ENCODE measurements at places on chromosomes 6 and 20.

- DNase-seq, result no peak
Measured at GRCh38 chr20:59733351-59733750, 129.0 kb downstream of the PHACTR3 start.

DNA sequence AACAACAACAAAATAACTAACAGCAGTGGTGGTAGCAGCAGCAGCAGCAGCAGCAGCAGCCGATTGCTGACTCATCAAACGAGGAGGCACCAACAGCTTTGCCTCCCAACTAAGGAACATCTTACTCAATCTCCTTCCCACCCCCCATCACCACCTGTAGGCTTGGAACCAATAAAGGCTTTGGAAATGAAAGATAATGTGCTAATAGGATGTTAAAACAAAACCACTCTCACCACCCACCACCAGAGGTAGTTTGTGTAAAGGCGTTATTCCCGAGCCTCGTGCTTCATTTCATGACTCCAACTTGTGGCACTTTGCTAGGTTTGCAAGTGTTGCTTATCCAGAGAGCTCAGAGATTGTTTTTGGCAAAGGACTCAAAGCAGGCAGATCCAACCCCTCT lies 346.5 kb downstream of the CD83 start:
- DNase-seq, result no peak

GRCh38 chr20:41697861-41698559 lies 79.8 kb upstream of the CHD6 start:
- DNase-seq, result peak; percentile 70

- DNase-seq, result no peak
Measured at GRCh38 chr6:42942444-42942843, 13.2 kb downstream of the CNPY3 start.

DNA sequence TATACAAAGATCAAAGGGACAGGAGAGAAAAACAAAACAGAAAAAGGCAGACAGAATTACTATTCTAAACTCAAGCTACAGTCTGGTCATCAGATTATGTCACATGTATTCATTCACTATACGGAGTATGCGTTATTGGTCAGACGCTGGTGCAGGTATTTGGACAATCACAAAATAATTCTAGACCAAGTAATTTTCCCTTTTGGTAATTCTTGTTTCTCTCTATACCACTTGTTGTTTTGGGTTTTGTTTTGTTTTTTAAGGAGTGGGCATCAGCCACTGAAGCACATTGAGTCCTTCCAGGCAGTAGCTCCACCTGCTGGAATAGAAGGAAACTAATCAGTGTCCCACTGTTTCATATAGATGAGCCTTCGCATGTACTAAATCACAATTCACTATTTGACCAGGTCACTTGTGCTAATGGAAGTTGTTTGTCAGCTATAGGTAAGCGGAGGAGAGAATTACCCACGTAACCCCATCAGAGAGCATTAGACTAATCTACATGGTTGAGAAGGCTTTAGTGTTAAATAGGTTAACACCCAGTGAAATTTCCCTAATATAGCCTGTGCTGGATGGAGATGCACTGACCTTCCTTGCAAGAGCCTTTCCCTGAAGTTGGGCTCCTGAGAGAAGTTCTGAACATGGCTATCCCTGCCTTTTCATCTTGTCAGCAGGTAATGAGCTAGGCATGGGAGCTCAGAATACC lies 77.9 kb downstream of the TNFAIP3 start:
- DNase-seq, result peak; percentile 48

GRCh38 chr6:163857421-163857820 lies 442.9 kb downstream of the QKI start:
- no peak for DNase-seq

GRCh38 chr20:52754366-52754765 lies 217.8 kb upstream of the TSHZ2 start:
- no peak for DNase-seq

DNA sequence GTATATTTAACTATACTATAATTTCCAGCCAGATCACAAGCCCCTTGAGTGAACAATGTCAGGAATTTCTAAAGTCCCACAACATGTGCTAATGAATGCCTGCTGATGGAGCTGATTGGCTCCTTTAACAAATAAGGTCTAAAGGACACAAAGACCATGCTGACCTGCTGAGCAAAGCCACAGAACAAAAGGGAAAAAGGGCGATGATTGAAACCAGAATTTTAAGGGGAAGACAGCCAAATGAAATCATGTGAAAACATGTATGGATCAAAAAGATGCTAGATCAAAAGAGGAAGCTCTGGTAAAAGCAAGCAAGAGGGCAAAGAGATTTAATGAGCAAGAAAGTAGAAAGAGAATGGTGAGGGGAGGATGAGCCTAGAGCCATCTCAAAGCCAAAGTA lies 105.6 kb downstream of the DCDC2 start:
- no peak for DNase-seq

DNA sequence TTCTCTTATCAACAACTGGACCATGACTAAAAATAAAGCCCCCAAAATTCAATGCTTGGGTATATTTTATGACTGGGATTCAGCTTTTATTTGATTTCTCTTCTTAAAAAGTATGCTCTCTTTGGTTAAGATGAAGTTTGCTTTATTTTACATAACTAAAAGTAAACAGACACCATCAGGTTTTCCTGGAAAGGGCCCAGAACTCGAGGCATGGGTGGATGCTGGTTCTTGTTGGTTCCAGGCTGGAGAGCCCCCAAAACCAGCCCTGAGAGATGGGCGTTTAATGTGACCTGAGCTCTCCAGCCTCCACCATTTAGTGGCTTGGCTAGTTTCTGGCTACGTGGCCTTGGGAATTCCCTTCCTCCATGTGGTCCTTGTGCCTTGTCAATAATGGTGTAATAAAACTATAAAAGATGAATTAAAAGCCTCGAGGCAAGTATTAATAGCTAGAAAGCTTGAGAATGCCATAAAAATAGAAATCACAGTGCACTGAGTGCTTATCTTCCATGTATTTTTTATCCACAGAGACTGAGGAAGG lies 34.1 kb downstream of the BANF2 start:
- DNase-seq, result no peak

DNA sequence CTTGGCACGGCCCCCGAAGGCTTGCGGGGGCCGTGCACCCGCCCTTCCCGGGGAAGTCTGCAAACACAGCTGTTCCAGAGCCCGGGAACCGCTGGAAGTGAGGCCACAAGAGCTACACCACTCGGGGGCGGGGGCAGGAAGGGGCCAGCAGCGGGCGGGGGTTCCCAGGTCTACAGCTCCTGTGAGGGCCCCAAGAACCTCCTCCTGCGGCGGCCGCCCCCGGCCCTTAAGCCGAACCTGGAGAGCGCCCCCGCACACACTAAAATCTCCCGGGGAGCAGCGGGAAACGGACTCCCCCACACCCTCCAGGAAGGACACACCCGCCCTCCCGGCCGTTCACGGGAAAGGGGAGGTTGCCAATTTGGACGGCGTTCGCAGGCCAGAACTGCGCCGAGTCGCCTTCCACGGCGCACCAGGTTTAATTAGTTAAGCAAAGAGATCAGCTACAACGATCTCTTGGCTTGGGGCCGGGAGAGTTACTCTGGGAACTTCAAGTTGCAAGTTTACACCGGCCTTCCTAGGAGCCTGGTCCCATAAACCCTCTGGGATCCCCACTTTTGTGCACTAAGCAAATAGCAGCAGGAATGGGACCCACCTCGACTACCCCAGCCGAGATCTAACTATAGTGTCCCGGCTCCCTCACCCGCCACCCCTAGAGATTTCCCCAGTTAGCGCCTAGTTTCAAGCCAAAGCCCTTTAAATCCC lies 1.7 kb downstream of the JAG1 start:
- peak; percentile 63 for DNase-seq

DNA sequence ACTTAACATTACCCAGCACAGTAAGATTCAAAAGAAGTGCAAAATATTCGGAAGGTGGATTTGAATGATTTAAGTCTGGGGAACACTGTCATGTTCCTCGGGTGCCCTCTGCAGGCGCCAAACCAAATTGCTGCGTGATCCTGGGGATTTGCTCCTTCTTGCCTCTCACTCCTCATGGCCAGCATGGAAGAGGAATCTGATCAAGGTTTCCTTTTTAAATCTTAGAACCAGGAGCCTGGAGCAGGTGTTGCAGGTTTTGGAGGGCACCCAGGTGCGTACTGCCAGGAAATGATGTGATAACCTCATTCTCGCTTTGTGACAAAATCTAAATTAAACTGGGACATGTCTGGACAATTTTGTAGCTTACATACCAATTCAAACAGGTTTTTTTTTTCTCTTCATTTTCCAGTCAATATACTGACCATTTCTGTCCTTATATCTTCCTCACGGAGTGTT lies 8.1 kb upstream of the PFDN4 start:
- peak; percentile 95 for DNase-seq

- no peak for DNase-seq
Measured at GRCh38 chr6:3137057-3137777, 18.7 kb downstream of the BPHL start.

- DNase-seq, result no peak
Measured at GRCh38 chr6:90610301-90610750, 23.5 kb upstream of the MAP3K7 start.

DNA sequence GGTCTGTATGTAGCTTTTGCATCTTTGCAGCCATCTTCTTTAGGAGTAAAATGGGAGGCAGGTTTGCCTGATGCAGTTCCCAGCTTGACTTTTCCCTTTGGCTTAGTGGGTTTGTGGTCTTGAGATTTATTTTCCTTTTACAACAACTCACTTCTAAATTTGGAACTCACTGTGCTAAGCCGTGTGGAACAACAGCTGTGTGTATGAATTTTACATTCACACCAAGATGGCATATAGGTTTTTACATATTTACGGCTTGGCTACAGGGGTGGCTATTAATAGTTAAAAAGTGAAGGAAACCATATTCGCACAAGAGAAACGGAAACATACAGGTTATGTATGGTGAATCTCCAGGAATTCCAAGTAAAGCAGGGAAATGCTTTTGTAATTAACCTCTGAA lies 2.5 kb downstream of the TTLL2 start:
- DNase-seq, result no peak

GRCh38 chr20:7770046-7770445 lies 170.2 kb downstream of the HAO1 start:
- no peak for DNase-seq

DNA sequence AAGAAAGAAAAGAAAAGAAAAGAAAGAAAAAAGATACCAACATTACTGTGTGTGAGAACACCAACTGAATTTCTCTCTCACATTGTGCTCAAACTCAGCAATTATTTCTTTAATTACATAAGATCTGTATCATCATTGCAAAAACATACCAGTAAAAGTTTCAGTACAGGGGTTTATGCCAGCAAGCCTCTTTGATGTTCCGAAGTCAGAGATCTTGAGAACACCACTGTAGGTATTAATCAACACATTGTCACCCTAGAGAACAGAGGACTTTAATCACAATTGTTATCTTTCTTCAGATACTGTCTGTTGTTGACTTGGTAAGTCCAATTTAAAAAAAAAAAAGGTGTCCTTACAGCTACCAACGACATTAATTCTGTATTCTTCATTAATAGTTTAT lies 60.9 kb upstream of the MAP7 start:
- no peak for DNase-seq

DNA sequence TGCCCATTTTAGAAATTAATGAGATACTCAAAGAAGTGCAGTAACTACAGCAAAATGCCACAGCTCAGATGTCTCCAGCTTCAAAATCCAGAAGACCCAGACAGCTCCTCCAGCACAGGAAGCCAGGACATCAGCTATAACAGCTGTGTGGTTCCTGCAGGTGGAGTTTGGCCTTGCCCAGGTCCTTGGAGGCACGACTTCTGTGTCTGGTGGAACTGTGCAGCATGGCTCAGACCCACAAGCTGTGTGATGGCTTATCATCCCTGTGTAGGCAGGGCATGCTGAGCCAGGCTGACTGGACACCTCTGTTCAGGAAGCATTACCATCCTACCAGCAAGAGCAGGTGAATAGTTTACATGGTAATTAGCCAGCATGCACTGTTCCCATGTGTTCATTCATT lies 26.5 kb upstream of the CD93 start:
- no peak for DNase-seq

DNA sequence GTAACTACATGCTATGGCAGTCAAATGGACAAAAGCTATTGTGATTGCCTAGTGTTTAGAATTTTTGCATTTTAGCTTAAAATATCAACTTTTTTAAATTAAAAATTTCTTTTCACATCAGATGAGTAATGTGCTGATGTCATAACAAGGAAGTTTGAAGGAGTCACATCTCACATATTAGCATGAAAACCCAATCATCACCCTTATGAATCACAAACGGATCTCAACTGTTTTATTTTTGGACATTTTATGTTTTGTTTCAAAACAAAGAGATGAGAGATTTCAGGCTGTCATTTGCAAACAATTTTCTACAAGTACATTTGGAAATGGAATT lies 53.6 kb upstream of the TRERF1 start:
- peak; percentile 33 for DNase-seq

DNA sequence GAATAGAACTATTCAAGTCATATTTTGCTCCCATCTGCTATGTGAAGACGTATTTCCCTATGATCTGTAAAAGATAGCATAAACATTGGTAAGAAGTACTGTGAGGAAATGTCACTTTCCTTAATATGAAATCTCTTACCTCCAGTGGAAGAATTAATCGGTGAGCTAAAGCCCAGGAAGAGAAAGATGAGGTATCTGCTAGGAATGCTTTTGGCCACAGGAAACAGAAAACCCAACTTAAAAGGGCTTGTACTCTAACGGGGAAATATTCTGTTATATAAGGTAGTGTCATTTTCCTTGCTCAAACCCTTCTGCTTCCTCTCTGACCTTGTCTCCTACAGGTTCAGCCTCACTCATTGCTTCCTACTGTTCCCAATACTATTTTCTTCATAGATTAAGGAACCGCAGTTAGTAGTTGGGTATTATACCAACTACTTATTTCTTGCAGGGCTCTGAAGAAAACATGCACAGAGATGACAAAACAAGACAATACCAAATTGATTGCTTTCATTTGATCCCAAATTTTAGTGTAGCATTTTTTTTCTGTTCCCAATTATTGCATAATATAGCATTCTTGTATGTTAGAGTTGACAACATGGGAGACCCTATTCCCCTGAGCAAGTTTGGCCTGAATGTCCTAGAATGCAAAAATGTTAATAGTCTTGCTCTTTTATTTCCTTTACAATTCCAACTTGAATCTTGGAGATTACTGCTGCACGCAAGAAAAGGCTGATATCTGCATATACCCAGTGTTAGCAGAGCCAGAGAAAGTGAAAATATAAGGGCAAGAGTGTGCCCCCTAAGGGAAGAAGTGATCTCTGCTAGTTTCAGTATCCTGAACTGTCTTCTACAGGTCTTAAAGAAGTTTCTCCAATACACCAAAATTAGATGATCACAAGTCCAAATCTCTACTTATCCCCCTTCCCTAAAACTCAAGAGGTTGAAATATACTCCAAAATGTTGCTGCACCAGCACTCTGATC lies 65.3 kb downstream of the AFG1L start:
- DNase-seq, result no peak

- no peak for DNase-seq
Measured at GRCh38 chr6:75935473-75935793, 137.0 kb downstream of the IMPG1 start.

GRCh38 chr20:63073738-63074065 lies 66.9 kb upstream of the BHLHE23 start:
- no peak for DNase-seq
